ENCODE measurements at places on chromosomes 13 and 19.

DNA sequence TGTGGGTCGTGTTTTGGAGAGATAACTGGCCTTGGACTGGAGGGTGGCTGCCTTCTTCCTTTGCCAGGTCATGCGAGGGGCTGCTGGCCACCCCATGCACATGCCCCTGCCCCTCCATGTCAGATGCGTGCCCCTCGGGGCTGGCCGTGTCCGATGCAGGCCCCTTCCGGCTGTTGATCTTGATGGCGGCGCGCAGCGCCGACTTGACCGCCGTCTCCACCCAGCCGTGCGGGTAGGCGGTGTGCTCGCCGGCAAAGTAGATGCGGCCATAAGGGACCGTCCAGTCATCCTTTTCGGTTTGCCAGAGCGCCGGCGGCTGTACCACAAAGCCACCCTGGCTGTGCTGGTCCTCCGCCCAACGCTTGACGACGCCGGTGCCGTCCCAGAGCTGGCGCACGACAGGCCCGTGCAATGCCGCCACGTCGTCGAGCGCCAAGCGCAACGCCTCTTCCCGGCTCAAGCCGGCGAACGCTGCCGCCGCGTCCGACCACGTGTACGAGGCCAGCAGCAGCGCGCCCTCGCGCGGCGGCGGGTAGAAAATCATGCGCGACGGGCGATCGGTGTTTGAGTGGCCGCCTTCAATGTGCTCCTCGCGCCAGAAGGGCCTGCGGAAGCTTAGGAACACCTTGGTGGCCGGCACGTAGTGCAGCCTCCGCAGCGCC lies 6.9 kb downstream of the IL4I1 start:
- DNase-seq = peak; percentile 52

- no peak for DNase-seq
Measured at GRCh38 chr13:82947683-82948082, 934.6 kb downstream of the SLITRK1 start.

DNA sequence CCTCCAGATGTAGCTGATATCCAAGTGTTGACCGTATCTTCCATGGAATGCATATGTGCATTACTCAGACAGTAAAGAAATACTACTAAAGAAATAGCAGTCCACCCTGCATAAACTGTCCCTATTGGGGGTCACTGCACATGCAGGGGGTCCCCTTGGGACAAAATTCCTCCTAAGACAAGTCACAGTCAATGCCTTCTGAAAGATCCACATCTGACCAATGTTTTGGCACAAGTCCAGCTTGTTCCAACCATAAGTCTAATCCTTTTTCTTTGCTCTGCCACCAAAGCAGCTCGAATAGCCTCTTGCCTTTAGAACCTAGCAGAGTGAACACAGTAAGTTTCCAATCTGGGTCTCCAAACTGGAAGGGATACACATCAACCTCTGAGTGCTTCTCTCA lies 87.9 kb downstream of the DIAPH3 start:
- no peak for DNase-seq

- DNase-seq = no peak
Measured at GRCh38 chr13:106381091-106381490, 154.4 kb downstream of the EFNB2 start.

DNA sequence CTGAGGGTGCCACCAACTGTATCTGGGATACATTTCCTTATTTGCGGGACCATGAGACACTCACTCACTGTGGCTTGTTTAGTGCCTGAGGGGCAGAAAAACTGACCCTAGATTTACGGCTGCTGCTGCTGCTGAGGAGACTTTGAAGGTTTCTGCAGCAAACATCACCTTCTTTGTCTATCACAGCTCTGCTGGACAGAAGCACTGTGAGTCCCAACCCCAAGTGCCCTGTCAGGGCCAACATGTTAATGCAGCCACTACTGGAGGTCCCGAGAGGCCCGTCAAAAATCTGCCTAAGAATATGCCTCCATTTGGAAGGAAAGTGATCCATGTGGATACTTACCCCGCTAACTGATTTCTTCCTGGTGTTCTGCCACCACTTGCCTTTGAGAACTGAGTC lies 37.3 kb upstream of the UBL3 start:
- DNase-seq = no peak

GRCh38 chr13:108495646-108496361 lies 133.6 kb upstream of the MYO16 start:
- no peak for DNase-seq

- no peak for DNase-seq
Measured at GRCh38 chr13:41973247-41973741, 12.4 kb upstream of the VWA8 start.

DNA sequence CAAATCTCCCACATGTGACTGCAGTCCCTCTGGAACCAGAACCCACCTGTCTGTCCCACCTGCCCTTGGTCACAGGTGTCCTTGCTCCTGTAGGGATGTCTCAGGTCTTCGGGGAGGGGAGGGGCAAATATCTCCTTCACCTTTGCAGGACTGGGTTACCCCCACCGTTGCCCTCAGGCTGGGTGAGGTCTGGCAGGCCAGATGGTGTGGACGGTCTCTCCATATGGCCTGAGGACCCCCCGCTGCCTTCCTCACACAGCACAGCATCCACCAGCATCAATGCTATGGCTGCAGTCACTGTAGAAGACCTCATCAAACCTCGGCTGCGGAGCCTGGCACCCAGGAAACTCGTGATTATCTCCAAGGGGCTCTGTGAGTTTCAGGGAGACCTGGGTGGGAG lies 10.0 kb downstream of the SLC5A5 start:
- DNase-seq = no peak

DNA sequence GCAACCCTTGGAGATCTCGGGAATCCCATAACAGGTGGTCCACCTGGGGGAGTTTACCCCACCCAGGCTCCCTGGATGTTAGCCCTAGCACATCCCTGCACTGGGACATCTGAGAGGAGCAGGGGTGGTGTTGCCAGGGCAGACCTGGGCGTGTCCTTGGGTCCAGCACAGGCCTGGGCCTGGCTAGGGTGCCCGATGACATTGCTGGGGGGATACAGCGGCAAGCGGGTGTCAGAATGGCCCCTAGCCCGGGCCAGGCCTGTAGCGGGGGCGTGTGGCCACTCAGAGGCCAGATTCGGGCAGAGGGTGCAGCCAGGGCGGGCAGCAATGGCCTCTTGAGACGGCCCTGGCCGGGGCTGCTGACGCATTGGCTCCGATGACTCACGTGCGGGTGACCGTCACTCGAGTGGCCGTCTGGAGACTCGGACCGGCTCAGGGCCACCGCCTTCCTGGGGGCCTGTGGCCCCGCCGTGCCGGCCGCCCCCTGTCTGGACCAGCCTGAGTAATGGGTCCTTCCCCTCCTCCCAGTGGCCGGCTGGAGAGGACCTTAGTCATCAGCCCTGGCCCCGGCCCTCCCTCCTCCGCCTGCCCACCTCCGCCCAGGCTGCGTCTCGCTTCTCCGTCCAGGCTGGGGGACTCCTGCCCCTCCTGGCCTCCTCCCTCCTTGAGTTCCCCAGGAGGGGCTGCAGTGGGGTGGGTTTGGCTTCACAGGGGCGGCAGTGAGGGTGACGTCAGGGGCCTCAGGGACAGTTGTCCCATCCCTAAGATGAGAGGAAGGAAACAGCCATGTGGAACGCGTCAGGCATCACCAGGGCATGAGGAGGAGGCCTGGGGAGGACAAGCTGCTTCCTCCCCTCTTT lies 23.2 kb upstream of the CRTC1 start:
- no peak for DNase-seq

- DNase-seq = no peak
Measured at GRCh38 chr19:18351544-18351943, 11.1 kb downstream of the PGPEP1 start.

DNA sequence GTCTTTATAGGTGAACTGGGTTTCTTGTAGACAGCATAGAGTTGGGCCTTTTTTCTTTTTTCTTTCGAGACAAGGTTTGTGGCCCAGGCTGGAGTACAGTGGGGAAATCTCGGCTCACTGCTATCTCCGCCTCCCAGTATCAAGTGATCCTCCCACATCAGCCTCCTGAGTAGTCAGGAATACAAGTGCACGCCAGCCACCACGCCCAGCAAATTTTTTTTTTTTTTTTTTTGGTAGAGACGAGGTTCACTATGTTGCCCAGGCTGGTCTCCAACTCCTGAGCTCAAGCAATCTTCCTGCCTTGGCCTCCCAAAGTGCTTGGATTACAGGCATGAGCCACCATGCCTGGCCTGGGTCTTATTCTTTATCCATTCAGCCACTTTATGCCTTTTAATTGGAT lies 5.1 kb upstream of the CALM3 start:
- DNase-seq = peak; percentile 16

- no peak for DNase-seq
Measured at GRCh38 chr19:12163826-12164225, 930 bp downstream of the ZNF136 start.

DNA sequence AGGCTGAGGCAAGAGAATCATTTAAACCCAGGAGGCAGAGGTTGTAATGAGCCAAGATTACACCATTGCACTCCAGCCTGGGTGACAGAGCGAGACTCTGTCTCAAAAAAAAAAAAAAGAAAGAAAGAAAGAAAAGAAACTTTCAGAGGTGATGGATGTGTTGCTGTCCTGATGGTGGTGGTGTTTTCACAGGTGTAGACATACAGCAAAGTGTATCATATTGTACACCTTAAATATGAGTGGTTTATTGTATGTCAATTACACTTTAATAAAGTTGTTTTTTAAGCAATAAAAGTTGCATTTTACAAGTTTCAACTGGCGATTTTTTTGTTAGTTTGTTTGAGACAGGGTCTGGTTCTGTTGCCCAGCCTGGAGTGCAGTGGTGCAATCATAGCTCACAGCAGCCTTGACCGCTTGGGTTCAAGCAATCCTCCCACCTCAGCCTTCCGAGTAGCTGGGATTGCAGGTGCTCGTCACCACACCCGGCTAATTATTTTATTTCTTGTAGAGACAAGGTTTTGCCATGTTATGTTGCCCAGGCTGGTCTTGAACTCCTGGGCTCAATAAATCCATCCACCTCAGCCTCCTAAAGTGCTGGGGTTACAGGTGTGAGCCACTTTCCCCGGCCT lies 13.5 kb upstream of the INSR start:
- DNase-seq = no peak

DNA sequence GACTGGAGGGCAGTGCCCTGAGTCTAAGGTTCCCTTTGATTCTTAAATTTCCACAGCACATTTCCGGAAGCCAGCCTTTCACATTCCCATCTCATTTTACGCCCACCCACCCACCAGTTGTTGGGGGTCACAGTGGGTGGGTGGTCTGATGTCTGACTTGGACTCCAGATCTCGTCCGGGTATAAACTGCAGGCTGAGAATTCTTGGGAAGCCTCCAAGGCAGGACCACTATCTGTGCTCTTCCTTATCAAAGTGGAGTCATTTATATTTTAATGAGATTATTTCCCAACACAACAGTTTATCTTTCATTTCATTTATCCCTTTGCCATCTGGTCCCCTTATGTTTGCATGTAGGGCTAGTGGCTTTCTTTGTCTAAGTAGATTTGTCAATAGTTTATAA lies 3.6 kb upstream of the FAM124A start:
- DNase-seq = no peak

- DNase-seq = peak; percentile 23
Measured at GRCh38 chr13:32443111-32443510, 15.2 kb upstream of the N4BP2L1 start.

- DNase-seq = no peak
Measured at GRCh38 chr19:35249848-35250711, 1.3 kb downstream of the LSR start.

DNA sequence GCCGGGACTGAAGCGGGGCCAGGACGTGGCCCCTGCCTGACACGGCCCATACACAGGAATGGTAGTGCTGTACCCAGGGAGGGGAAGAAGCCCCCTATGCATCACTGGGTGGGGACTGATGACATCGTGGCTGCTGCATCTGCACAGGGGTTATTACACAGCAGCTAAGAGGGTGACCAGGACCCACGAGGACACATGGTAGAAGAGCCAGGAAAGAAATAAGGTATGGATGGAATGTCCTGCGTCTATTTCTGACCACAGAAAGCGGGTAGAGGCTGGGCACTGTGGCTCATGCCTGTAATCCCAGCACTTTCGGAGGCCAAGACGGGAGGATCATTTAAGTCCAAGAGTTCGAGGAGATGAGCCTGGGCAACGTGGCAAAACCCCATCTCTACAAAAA lies 24.1 kb downstream of the DCAF15 start:
- DNase-seq = no peak

- no peak for DNase-seq
Measured at GRCh38 chr19:1474011-1474764, 4.8 kb downstream of the C19orf25 start.

DNA sequence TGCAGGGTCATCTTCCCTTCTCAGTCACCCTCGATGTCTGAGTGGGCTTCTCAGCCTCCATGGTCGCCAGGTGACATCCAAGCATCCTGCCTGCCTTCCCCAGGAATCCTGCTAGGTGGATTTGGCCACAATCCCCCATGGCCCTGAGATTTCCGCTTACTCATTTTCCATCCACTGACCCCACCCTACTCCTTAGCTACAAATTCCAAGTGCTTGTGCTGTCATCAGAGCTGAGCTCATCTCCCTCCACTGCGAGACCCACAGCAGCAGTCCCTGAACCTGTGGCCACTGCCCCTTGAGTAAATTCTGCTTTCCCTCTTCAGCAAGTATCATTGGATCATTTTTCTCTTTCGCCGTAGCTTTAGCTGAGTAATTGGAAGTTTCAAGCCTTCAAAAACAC lies 90.5 kb upstream of the ANKRD10 start:
- DNase-seq = no peak

- DNase-seq = no peak
Measured at GRCh38 chr19:868458-869244, 9.2 kb downstream of the CFD start.

- no peak for DNase-seq
Measured at GRCh38 chr13:29195456-29195855, 375.3 kb downstream of the MTUS2 start.

DNA sequence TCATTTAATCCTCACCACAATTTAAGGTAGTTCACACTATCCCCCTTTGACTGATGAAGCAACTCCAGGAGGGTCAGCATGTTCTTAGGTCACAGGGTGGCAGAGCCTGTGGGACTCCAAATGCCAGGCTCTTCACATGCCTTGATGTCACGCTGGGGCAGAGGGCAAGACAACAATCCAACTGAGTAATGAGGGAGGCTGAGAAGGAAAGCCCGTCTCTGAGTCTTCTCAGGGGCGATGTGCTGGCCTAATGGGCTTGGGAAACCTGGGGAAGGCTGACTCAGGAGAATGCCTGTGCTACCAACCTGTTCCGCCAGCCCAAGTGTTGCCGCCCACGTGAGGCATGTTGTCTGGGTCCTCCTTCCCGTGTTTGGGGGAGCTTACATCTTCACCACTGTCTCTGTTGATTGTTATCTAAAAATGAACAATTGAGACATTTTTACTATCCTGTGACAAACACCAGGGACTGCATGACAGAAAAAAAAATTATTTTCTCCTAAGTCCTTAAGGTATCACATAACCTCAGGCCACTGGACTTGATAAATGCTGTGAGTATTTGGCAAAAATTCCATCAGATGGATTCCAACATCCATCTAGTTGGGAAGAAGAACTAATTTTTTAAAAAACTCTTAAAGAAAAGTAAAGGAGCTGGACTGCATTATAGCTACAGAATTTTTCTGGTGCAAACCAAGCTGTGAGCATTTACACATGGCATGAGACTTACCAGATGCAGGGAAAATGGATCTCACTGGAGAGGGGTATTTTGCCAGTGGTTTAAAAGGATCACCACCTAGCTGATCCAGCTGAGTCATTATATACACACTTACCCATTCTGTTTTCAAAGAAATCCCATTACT lies 157.5 kb downstream of the RGCC start:
- DNase-seq = peak; percentile 19
